ENCODE measurements at places on chromosomes 3 and 15.

- no peak for DNase-seq
Measured at GRCh38 chr15:59941612-59942011, 62.5 kb upstream of the FOXB1 start.

- DNase-seq: no peak
Measured at GRCh38 chr15:38486936-38487335, 33.0 kb downstream of the FAM98B start.

GRCh38 chr15:71282076-71282475, 166.8 kb downstream of the THSD4 start:
- no peak for DNase-seq

DNA sequence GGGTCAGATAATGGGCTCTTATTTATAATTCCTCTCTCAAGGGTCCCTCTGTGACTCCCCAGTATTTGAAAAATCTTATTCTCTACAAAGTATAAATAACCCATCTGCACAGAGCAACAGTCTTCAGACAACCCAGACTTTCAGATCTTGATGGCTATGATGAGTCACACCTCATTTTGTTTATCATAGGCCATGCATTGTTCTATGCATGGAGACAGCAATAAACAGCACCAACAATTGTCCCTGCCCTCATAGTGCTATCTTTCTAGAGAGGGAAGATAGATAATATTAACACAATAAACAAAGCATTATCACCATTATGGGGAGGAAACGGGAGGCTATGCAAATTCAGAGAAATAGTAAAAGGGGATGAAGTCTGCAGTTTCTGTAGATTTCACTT, 13.4 kb downstream of the FHIT start:
- no peak for DNase-seq
